ENCODE measurements at places on chromosomes 5 and 9. TPM values are rescaled to one million over a fixed set of nuclear protein-coding genes. Genes with fewer than 3 reads are reported as not detected.
A peak's percentile ranks its signal among the peaks of the same experiment; 100 is the strongest.

Gene RCL1
- total RNA-seq, result 44.1 TPM

Gene PITX1
- 0.78 TPM for total RNA-seq

Gene LMNB1
- 225 TPM for total RNA-seq

Gene ZFP2
- 0.33 TPM for total RNA-seq

Gene IQGAP2
- total RNA-seq, result 37.3 TPM

Gene PTPRD
- total RNA-seq, result not detected

Gene SHOC1
- total RNA-seq, result not detected

- H3K27me3 ChIP-seq, result no peaks in the 10 kb centered on the region
- H3K27ac ChIP-seq, result peak overlapping the region; percentile 80
- H3K4me1 ChIP-seq, result peaks cover 44% of the 10 kb centered on the region
- H3K4me3 ChIP-seq, result no peak overlapping the region
- no peak for DNase-seq
- H3K36me3 ChIP-seq, result peaks cover 68% of the 10 kb centered on the region
These were observed 26.4 kb downstream of the JADE2 start for GRCh38 chr5:134551901-134552300.

GRCh38 chr5:159187719-159188118 lies 21.6 kb downstream of the RNF145 start:
- H3K36me3 ChIP-seq, result peaks cover 54% of the 10 kb centered on the region
- no peak overlapping the region for H3K4me3 ChIP-seq
- H3K4me1 ChIP-seq, result peaks cover 34% of the 10 kb centered on the region
- peak overlapping the region; percentile 28 for H3K27ac ChIP-seq
- no peaks in the 10 kb centered on the region for H3K27me3 ChIP-seq

DNA sequence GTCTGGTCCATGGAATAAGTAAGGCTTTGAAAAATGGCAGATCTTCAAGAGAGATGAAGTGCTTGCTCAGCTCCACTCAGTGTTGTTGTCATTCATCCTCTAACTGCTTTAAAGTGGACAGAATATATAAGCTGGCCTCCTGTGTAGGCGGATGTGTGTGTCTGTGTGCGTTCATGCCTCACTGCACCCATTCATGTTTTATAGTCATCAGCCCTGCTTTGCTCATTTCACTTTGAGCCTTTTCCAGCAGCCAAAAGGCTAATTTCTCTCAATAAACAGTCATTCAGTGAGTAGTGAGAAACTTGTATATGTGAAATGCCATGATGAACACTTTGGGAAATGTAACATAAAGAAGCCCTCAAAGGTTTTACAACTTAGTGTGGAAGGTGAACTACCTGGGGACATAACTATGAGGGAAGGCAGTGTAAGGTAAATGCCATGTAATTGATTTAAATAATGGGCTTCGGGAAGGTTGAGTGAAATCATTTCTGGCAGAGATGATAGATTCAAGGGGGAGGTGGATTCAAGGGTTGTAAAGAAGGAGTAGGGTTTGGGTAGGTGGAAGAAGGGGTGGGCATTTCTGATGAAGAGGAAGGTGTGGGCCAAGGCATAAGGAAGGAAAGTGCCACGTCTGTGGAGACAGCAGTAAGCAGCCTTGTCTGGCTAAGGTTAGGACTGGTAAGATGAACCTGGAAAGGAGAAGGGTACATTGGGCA lies 15.7 kb downstream of the TTC23L start:
- peaks cover 8% of the 10 kb centered on the region for H3K27me3 ChIP-seq
- H3K4me3 ChIP-seq, result no peak overlapping the region
- H3K27ac ChIP-seq, result no peak overlapping the region
- H3K4me1 ChIP-seq, result no peaks in the 10 kb centered on the region
- no peak for DNase-seq
- H3K36me3 ChIP-seq, result no peaks in the 10 kb centered on the region

GRCh38 chr5:158390577-158390976 lies 531.6 kb upstream of the CLINT1 start:
- no peak overlapping the region for H3K27ac ChIP-seq
- H3K4me3 ChIP-seq, result no peak overlapping the region

GRCh38 chr5:137695651-137696428 lies 40.0 kb downstream of the KLHL3 start:
- peak; percentile 77 for DNase-seq
- peak overlapping the region; percentile 88 for H3K27ac ChIP-seq
- H3K36me3 ChIP-seq, result peaks cover 16% of the 10 kb centered on the region
- peak overlapping the region; percentile 75 for H3K4me3 ChIP-seq

GRCh38 chr5:110414360-110414759 lies 312.1 kb downstream of the TMEM232 start:
- H3K27me3 ChIP-seq, result peaks cover 2% of the 10 kb centered on the region
- H3K27ac ChIP-seq, result no peak overlapping the region
- no peaks in the 10 kb centered on the region for H3K4me1 ChIP-seq

GRCh38 chr5:33832404-33833236 lies 59.2 kb downstream of the ADAMTS12 start:
- no peak overlapping the region for H3K4me3 ChIP-seq
- peaks cover 13% of the 10 kb centered on the region for H3K27me3 ChIP-seq
- H3K27ac ChIP-seq, result no peak overlapping the region
- H3K36me3 ChIP-seq, result no peaks in the 10 kb centered on the region
- DNase-seq, result no peak
- H3K4me1 ChIP-seq, result peaks cover 2% of the 10 kb centered on the region

DNA sequence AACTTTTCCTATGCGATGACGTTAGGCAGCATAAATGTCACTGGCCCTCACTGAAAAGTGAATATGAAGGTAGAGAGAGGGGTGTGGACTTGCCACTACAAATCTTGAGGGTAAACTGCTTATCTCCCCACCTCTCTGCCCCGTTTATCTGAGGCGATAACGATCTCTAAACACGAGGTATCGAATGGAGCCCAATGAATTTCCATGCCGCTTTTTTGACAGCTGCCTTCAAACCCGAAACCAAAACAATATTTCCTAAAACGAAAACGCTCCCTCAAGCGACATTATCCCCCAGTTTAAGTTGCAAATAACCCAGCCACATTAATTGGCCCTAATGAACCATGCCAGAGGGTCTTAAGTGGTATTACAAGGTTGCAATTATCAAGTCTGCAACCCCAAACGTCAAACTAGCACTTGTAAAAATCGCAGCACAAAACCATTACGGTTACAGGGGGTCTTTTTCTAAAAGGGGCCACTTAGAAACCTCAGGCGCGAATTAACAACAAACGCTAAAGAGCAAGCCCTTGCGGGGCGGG lies 1.4 kb downstream of the NR3C1 start:
- H3K27ac ChIP-seq, result peak overlapping the region; percentile 89
- DNase-seq, result peak; percentile 81
- H3K27me3 ChIP-seq, result no peaks in the 10 kb centered on the region
- peaks cover 32% of the 10 kb centered on the region for H3K36me3 ChIP-seq

GRCh38 chr5:171462136-171462927 lies 42.9 kb downstream of the FGF18 start:
- DNase-seq, result no peak
- no peak overlapping the region for H3K4me3 ChIP-seq
- no peaks in the 10 kb centered on the region for H3K36me3 ChIP-seq
- no peaks in the 10 kb centered on the region for H3K27me3 ChIP-seq

DNA sequence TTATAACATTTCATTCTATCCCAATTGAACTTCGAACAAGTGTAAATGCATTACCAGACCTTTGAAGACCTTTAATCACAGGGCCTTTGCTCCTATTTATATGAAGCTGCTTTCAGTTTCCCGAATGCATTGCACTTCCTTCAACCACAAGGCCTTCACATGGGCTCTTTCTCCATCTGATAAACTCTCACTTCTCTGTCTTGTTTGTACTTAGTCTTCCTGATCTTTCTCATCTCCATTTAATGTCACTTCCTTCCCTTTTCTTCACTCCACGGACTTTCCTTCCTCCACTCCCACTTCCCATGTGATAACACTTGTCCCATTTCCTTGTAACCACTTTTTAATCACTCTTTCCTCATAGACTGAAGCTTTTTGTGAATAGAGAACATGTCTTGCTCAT lies 74.3 kb upstream of the TNC start:
- H3K27me3 ChIP-seq, result peaks cover 35% of the 10 kb centered on the region
- H3K4me3 ChIP-seq, result no peak overlapping the region
- H3K27ac ChIP-seq, result no peak overlapping the region
- no peak for DNase-seq
- no peaks in the 10 kb centered on the region for H3K36me3 ChIP-seq

DNA sequence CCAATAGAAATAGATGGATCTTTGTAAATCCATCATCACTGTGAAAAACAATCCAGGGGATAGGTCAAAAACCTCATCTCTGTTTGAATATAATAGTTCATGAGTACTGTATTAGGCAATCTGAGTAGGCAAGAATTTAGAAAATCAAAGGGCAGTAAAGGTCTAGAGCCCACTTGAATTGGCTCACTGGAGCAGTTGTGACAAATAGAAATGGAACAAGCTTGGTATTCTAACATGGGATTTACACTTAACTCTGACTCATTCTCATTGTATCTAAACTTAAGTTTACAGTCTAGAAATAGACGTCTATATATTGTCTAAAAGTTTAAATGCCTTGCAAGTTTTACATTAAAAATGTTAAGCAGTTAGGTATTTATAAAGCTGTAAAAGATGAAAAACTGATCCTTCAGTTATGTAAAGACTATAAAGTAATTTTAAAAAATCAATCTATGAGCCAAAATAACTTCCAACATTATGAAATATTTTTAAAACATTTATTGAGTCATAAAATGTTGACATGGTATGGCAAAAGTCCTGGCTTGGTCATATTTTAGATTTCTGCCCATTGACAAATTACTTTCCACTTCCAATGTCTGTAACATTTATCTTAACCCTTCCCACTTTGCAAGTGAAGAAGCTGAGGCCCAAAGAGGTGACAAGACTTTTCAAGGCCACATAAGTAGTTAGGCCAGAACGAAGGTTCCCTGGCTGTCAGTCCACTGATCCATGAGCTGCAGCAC lies 203.7 kb upstream of the NREP start:
- no peak for DNase-seq
- no peak overlapping the region for H3K4me3 ChIP-seq
- no peak overlapping the region for H3K27ac ChIP-seq

GRCh38 chr9:113634596-113635515 lies 171.3 kb downstream of the RGS3 start:
- H3K36me3 ChIP-seq, result no peaks in the 10 kb centered on the region
- DNase-seq, result no peak
- peaks cover 3% of the 10 kb centered on the region for H3K4me1 ChIP-seq
- no peak overlapping the region for H3K4me3 ChIP-seq
- H3K27ac ChIP-seq, result no peak overlapping the region

DNA sequence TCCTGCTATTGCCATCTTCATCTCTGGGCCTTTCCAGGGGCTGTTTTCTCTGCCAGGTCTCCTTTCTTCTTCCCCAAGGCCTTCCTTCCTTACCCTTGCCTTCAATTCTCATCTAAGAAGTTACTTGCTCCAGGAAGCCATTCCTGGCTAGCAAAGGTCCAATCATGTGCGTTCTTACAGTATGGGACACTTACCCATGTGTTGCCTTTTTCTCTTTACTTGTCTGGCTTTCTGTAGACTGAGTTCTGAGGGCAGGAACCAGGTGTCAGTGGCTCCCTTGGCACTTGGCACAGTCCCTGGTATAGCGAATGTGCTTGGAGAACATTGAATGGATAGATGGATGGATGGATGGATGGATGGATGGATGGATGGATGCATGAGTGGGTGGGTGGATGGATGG lies 10.2 kb downstream of the FOXI1 start:
- H3K27ac ChIP-seq, result no peak overlapping the region
- H3K27me3 ChIP-seq, result peaks cover 12% of the 10 kb centered on the region
- DNase-seq, result no peak
- no peak overlapping the region for H3K4me3 ChIP-seq

DNA sequence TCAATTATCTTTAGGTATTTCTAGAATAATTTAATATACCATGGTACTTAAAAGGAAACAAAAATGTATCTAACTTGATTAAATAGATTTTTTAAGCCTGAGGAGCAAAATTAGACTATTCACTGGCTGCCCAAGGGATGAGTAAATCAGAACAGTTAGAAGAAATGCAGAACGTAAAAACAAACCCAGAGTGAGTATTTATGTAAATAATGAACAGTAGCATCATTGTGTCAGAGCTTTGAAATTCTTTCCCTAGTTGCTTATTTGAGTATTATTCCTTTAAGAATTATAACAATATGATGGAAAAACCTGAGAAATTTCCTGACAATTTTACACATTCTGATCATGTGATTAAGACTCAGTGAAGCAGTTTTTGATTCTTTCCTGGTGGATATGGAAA lies 200.9 kb downstream of the GDNF start:
- H3K27ac ChIP-seq, result no peak overlapping the region
- no peak overlapping the region for H3K4me3 ChIP-seq
- DNase-seq, result no peak
- H3K36me3 ChIP-seq, result no peaks in the 10 kb centered on the region
- H3K4me1 ChIP-seq, result no peaks in the 10 kb centered on the region

GRCh38 chr5:177523711-177524538 lies 7.2 kb upstream of the DDX41 start:
- H3K4me3 ChIP-seq, result no peak overlapping the region
- no peak for DNase-seq
- peaks cover 9% of the 10 kb centered on the region for H3K4me1 ChIP-seq
- no peaks in the 10 kb centered on the region for H3K27me3 ChIP-seq

DNA sequence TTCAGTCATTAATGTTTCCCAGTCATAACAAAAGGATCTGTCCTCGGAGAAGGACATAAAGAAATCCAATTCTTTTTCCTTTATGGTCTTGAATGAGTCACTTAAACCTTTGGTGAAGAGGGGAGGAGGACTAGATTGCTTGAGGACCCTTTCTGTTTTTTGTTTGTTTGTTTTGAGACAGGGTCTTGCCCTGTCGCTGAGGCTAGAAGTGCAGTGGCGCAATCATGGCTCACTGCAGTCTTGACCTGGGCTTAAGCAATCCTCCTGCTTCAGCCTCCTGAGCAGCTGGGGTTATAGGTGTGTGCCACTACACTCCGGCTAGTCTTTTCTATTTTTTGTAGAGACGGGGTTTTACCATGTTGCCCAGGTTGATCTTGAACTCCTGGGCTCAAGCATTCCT lies 12.3 kb downstream of the TIGD6 start:
- H3K4me3 ChIP-seq, result no peak overlapping the region
- H3K36me3 ChIP-seq, result no peaks in the 10 kb centered on the region
- H3K4me1 ChIP-seq, result no peaks in the 10 kb centered on the region
- no peak overlapping the region for H3K27ac ChIP-seq
- DNase-seq, result no peak

- H3K4me1 ChIP-seq, result peaks cover 91% of the 10 kb centered on the region
- H3K36me3 ChIP-seq, result peaks cover 30% of the 10 kb centered on the region
- peak overlapping the region; percentile 96 for H3K27ac ChIP-seq
These were observed 6.6 kb downstream of the EEIG1 start for GRCh38 chr9:127974001-127974768.

GRCh38 chr5:91925249-91925648 lies 542.1 kb upstream of the ARRDC3 start:
- no peaks in the 10 kb centered on the region for H3K4me1 ChIP-seq
- no peaks in the 10 kb centered on the region for H3K27me3 ChIP-seq
- H3K27ac ChIP-seq, result no peak overlapping the region
- no peak for DNase-seq
- no peaks in the 10 kb centered on the region for H3K36me3 ChIP-seq

All from activated CD4-positive, alpha-beta T cell treated with anti-CD3 and anti-CD28 coated beads, Interleukin-2, amount 10 ng/mL, durations not matched to agents 24 days and 14 days (primary cell).